Amniotic stem cell (primary cell): ENCODE measurements at places on chromosomes 4 and X.

DNA sequence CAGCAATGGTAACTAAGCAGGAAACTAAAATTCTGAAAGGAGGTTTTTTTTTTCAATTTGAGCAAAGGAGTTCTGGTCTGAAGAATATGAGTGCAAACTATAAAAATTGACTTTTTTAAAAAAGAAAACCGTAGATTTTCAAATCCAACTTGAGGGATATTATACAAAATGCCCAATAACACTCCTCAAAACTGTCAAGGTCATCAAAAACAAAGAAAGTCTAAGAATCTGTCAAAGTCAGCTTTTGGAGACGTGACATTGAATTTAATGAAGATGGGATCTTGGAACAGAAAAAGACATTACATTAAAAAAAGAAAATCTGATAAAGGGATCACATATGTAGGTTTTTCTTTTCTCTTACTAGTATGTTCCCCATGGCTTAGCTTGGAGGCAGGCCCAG is 40.4 kb upstream of the AR start:
- no peak for DNase-seq

GRCh38 chrX:119492463-119492862 is 24.2 kb downstream of the SLC25A5 start:
- DNase-seq, result no peak

DNA sequence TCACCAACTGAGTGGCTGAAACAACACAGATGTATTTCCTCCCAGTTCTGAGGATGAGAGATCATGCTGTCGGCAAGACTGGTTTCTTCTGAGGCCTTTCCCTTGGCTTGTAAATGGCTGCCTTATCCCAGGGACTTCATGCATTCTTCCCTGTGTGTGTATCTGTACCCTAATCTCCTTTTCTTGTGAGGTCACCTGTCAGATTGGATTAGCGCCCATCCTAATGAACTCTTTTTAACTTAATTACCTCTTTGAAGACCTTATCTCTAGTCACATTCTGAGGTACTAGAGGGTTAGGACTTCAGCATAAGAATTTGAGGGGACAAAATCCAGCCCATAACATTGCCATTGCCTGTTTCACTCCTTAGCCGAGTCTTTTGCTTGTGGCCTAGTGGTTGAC is 59.5 kb upstream of the TMEM150C start:
- no peak for DNase-seq

DNA sequence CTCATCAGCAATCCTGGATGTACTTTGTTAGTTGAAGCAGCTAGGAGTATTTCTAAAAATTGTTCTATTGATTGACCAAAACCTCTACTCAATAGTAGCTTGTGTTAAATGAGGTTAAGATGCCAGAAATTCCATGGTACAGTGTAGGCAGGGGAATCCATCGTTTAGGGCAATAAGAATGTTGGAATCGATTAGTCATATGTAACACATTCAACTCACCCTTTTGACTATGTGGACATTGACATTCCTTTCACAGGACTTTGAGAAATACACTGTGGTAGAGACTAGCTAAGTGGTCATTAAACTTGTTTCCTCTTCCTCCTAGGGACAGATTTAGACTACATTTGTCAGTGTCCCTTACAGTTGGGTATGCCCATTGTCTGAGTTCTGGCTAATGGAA is 40.2 kb downstream of the KDM5C start:
- no peak for DNase-seq

- DNase-seq, result no peak
Measured at GRCh38 chr4:6660430-6660829, 19.9 kb downstream of the MRFAP1 start.

DNA sequence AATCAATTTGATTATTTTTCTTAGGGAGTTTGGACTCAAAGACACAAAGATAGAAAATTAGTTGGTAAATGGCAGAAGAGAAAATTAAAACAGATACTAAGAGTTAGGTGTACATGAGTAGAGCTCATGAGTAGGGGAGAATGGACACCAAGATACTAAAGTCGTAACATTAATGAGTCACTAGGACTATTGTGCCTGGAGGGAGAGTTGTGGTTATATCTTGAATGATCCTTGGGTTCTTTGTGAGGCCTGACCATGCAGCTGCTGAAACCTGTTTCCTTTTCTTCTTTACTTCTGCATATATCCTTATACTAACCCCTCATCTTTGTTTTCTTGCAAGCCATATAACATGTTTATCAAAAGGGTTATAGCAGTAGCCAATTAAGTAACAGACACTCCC is 532.8 kb downstream of the RPA4 start:
- no peak for DNase-seq

DNA sequence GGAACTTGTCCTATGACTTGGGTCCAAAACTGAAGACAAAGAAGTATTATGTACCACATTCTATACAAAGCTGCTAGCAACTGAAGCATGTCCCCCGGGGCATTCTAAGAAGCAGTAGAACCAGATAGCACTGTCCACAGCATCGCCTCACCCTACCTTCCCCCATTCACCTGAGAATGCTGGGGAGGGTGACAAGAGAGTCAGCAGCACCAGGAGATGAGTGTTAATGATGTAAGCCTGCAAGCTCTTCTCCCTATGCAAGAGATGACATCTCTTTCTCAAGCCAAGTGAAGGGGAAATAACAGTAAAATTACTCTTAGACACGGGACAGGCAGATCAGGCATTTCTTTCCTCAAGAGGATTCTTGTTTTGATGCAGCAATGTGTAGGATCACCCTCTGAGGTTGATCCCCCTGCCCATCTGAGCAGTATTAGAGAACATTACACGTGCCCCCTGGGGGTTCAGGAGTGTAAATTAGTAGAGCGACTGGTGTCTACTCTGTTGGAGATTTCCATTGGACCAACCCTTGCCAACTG is 13.9 kb upstream of the TLR1 start:
- no peak for DNase-seq
